Activated T-cell treated with anti-CD3 and anti-CD28 coated beads for 1 hour (primary cell): ENCODE measurements at places on chromosomes 7 and 10.

DNA sequence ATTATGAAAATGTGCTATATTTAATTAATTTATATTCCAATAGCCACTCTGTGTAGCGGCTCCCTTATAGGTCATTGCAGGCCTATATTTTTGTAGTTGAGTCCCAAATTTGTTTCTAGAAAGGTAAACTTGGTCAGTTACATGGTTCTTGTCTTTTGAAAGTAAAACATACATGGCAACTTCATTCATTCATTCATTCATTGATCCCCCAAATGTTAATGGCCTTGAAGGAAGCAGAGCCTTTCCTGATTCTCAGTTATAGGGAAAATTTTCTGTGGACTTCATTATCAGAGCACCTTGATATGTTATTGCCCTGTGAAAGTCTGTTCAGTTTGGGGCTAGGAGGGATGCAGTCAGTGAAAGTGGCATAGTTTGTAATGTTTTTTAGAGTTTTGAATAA, 2.9 kb downstream of the BLVRA start:
- no peak for DNase-seq

DNA sequence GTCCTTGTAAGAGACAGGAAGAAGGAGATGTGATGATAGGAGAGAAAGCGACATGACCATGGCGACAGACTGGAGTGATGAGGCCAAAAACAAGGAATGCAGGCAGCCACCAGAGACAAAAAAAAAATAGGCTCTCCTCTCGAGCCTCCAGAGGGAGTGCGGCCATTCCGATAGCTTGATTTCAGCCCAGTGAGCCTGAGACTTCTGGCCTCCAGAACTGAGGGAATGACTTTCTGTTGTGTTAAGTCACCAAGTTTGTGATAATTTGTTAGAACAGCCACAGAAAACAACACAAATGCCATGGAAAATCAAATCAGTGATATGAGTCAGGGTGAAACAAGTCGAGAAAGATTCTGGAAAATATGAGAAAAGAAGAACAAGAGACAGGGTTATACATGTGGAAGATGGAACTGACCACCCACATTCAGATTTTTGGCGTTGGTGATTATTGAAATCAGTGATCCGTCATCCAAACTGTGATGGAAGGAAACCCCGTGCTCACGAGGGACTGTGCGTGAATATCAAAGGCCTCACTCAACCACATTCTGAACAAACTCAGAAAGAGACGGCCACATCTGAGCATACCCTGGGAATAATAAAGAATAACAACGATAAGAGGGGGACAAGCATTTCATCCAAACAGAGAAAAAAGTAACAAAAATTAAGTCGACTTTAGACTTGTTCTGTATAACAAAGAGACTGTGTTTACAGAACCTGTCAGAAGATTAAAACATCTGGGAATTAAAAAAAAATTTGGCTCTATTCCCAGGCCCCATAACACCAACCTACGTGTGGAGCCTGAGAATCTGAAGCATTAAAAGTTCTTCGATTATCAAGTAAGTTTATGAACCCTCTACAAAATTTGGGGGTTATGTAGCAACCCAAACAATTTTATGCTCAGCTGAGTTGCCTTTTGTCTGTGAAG, 72.1 kb downstream of the EEPD1 start:
- no peak for DNase-seq

DNA sequence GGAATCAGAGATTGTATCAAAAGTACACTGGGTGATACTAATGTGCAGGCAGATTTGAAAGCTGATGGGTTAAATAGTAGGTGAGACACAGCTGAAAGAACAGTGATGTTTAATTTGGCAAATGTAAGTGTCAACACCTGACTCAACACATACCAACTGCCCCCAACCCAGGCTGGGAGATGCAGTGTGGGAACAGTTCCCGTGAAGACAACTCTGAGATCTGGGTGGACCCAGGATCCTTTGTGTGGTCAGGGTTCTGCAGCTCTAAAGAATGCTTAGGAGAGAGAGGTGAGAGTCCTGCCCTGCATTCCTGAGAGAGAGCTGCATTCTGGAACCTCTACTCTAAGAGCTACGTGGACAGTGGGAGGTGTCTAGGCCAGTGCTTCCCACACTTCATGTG, 479.7 kb downstream of the RPS24 start:
- DNase-seq = no peak

GRCh38 chr7:111030336-111030735, 60.6 kb upstream of the LRRN3 start:
- DNase-seq = no peak

- DNase-seq = no peak
These were observed 1.3 kb upstream of the HOXA5 start for GRCh38 chr7:27144781-27145164.

- no peak for DNase-seq
These were observed 66.6 kb upstream of the STEAP1B start for GRCh38 chr7:22566592-22566991.

DNA sequence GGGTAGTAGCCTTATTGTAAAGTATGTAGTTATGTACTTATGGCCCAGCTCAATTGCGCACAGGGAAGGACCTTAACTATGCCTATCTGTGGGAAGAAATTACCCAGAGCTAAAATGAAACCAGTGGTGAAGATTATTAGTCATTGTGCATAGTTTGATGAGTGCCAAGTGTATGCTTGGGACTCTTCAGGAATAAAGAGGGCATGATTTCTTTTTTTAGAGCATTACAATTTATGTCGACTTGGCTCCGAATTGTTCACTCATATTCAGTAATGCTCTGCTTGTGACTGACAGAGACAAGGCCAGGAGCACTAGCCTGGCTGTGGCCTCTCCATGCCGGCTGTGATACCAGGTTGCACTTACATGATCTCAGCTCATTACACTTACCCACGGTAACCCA, 269.5 kb downstream of the TRIL start:
- DNase-seq = no peak

GRCh38 chr10:78470267-78471103, 436.8 kb downstream of the RPS24 start:
- no peak for DNase-seq

- no peak for DNase-seq
These were observed 16.5 kb downstream of the GATA3 start for GRCh38 chr10:8071006-8071405.

- no peak for DNase-seq
These were observed 50.4 kb upstream of the PTPRN2 start for GRCh38 chr7:158638001-158638400.

- DNase-seq = no peak
These were observed 78.8 kb downstream of the PROSER2 start for GRCh38 chr10:11901833-11902475.

- DNase-seq = no peak
These were observed 3.0 kb downstream of the VSTM2A start for GRCh38 chr7:54545241-54545563.

DNA sequence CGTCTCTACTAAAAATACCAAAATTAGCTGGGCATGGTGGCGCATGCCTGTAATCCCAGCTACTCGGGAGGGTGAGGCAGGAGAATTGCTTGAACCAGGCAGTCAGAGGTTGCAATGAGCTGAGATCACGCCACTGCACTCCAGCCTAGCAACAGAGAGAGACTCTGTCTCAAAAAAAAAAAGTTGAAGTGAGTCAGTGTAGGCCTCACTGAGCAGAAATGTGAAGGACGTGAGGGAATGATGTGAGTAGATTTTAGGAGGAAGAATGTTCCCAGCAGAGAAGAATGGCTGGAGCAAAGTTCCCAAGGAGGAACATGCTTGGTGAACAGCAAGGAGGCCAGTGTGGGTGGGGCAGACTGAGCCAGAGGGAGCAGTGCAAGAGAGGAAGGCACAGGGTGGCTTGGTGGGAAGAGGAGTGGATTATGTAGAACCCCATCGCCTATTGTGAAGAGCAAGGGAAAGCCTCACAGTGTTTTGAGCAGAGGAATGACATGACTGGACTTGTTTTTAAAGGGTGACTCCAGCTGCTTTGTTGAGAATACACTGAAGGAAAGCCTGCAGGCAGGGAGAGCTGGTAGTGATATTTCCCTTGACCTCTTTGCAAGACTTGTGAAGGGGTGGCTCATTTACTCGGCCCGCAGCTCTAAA, 708.7 kb downstream of the SUGCT start:
- DNase-seq = no peak

DNA sequence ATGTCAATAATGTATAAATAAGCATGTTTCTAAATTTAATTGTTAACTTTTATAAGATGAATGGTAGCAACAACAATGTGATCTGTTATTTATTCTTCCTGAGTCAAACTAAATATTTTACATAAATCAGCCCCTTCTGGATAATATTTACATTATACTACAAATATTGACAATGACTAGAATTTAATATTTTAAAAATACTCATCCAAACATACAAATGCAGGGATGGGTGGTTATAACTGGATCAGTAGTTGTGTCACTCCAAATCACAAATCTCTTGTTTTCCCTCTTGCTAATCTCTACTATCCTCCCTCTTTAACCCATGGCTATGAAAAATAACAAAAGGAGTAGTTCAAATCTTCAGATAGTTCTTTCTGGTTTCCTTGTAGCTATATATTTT, 407.0 kb downstream of the HTR7 start:
- no peak for DNase-seq

DNA sequence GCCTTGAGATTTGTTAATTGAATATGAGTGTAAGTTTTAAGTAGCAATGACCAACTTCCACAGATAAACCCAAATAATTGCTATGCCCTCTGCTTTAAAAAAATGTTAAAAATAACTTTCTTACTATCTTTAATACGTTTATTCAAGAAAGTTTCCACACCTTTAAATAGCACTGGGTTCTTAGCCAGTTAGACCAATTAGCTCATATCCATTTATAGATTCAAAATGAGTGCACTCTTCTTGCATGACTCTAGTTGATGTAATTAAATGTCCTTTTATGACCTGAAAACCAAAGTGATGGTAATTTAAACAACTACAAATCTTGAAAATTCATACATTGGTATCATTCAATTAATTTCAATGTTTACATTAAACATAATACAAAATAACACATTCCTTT, 50.8 kb upstream of the CACNA2D1 start:
- DNase-seq = no peak

DNA sequence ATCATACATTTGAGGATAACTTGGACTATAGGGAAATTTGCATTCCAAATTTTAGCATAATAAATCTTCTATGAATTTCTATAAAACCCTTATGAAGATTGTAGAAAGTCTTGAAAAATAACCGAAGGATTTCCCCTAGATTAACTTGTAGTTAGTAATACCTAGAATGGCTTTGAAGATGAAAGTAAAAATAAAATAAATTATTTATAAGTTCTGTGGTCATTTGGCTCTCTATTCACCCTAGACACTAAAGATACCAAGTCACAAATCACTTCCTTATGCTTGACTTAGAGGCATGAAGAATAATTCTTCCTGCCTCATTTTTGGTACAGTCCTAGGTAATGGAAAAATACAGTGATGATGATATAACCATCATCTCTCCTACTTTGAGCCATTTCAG, 79.3 kb downstream of the CSTF2T start:
- DNase-seq = no peak

DNA sequence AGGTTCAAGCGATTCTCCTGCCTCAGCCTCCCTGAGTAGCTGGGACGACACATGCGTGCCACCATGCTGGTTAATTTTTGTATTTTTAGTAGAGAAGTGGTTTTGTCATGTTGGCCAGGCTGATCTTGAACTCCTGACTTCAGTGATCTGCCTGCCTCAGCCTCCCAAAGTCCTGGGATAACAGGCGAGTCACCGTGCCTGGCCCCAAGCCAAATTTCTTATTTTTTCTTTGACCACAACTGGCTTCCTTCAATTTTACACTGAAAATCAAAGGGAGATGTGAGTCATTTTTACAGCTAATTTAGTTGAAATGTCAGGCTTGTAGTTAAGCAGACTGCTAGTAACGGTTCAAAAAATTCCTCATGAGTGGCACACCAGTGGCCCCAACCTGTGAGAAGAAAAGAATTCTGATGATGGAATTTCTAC, 7.8 kb downstream of the RNF216 start:
- no peak for DNase-seq

GRCh38 chr10:100315615-100316014, 14.4 kb downstream of the PKD2L1 start:
- no peak for DNase-seq

- no peak for DNase-seq
These were observed 71.4 kb downstream of the AHR start for GRCh38 chr7:17369691-17370426.

DNA sequence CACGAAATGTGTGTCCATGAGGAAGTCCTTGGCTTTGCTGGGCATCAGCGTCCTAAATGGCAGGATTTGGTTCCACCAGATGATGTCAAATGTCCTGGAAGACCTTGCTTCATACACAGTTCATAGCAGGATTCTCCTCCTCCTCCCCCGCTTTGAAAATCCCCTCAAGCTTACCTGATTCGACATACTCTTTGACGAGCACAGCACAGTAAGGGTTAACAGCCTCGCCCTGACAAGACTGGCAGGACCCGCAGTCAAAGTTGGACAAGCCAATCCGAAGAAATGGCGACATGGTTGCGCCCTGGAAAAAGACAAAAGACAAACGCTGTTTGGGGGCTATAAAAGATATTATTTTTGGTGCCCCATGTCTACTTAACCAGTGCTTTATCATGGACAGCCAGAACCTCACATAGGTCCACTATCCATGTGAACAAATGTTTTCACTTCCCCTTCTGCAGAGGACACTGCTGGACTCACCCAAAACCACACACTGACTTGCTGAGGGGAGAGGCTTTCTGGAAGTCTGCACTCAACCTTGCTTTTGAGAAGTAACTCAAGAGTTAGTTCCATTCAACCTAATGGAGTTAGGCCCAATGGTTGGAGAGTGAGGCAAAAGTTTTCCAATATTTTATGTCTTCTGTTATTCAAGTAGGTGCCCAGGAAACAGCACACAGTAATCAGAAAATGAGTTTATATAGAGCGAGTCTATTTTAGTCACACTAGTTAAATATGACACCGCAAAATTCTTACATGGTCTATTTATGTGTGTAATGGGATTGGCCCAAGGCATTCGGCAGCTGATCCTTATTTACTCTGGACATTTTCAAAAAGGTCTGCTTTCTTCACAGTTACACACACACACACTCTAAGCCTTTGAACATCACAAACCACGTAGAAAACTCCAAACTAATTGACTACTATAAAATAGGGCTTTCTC, 65.0 kb downstream of the PRKCQ start:
- no peak for DNase-seq

- DNase-seq = no peak
These were observed 58.5 kb downstream of the TRUB1 start for GRCh38 chr10:114996542-114996941.

GRCh38 chr10:133368153-133368552, 5.0 kb downstream of the ECHS1 start:
- no peak for DNase-seq
